ENCODE measurements at places on chromosomes 2 and 18.
A peak's percentile ranks its signal among the peaks of the same experiment; 100 is the strongest.

DNA sequence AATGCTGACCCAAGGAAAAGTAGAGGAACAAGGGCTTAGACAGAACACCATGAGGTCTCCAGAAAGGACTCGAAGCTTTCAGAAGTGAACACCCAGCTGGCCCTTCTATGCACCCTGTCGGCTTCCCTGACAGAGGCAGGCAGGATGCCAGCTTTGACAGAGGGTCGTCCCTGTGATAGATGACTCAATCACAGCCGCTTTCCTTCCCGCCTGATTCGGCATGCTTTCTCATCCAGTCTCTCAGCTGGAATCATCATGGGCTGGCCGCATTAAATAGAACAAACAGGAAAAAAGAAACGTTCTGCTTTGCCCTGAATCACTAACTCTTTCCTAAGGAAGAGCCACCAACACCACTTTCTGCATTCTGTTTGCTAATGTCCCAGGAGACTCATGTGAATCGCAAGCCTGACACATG, 140.3 kb upstream of the RAB12 start:
- no peak for DNase-seq

DNA sequence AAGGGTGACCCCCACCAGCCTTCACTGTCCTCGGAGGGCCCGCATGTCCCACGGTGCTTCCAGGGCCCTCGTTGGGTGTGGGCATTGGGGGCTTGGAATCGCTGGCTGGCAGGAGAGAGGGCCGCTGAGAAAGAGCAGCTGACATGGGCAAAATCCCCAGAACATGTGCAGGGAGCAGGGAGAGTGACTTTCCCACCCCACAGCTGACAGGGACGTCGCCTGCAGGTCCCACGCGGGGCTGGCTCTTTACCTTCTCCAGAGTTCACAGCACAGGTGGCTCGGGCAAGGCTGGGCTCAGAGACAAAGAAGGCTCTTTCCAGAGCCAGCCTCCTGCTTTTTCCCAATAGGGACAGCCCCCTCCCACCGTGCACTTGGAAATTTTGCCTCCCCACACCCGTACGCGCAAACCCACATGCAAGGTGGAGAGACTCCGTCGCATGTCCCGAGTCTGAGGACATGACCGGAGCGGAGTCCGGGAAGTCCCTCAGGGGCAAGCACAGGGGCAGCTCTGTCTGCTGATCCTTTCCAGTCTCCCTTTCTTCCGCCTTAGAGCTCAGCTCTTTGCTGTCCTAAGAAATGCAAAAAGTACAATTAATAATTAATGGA, 370.2 kb upstream of the MYT1L start:
- no peak for DNase-seq

GRCh38 chr2:552906-553305, 124.3 kb downstream of the TMEM18 start:
- no peak for DNase-seq

DNA sequence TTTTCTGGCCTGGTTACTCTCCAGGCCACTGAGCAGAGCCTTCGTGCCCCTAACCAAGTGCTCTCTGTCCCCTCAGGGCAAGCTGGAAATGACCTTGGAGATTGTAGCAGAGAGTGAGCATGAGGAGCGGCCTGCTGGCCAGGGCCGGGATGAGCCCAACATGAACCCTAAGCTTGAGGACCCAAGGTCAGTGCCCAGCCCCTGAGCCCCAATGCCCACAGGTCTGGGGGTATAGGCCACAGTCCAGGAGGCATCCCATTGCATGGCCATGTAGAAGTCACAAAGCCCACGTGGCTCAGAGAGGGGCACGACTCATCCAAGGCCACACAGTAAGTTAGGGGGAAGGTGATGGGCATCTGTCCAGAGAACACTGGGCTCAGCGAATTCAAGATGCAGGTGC, 227.6 kb downstream of the DYSF start:
- DNase-seq = no peak

GRCh38 chr2:186347472-186347871, 138.6 kb upstream of the ZC3H15 start:
- peak; percentile 8 for DNase-seq

GRCh38 chr18:21522530-21522929, 78.0 kb downstream of the ESCO1 start:
- DNase-seq = no peak

- no peak for DNase-seq
Measured at GRCh38 chr2:240622060-240622411, 3.2 kb upstream of the GPR35 start.

GRCh38 chr2:191389288-191389687, 144.1 kb downstream of the MYO1B start:
- no peak for DNase-seq

GRCh38 chr2:157877761-157878400, 1.8 kb upstream of the ACVR1 start:
- no peak for DNase-seq

GRCh38 chr2:71129114-71129901, 721 bp downstream of the MCEE start:
- DNase-seq = no peak

GRCh38 chr2:196453613-196454047, 185.9 kb upstream of the CCDC150 start:
- DNase-seq = no peak

DNA sequence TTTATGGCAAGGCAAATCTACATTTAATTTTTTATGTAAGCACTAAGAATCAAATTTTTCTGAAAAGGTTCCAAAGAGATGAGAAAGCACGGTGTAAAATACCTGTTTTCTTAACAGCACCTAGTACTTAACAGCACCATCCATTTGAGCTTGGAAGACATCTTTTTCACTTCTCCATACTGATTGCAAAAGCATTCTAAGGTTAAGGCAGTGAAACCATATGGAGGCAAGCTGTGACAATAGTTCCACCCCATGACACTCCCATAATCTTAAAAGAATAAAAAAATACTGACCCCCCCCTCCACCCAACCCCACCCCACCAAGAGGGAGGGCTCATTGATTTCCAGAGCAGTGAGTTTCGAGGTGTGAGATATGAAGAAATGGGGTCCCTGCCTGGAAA, 60.6 kb downstream of the ZCCHC2 start:
- no peak for DNase-seq

DNA sequence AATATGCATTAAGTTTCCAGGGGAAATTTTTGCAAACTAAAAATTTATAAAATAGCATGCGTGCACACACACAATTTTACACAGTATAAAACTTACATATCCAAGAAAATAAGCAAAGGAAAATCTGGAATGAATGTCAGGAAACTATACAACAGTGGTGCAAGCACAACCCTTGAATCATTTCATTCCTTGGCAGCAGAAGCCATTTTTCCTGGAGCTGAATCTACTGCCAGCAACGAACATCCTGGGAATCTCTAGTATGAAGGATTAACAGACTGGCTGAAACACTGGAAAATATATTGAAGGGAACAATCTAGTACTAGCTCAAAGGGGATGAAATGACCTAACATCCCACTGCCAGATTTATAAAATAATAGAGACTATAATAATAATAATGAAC, 235.3 kb downstream of the DYM start:
- DNase-seq = no peak

DNA sequence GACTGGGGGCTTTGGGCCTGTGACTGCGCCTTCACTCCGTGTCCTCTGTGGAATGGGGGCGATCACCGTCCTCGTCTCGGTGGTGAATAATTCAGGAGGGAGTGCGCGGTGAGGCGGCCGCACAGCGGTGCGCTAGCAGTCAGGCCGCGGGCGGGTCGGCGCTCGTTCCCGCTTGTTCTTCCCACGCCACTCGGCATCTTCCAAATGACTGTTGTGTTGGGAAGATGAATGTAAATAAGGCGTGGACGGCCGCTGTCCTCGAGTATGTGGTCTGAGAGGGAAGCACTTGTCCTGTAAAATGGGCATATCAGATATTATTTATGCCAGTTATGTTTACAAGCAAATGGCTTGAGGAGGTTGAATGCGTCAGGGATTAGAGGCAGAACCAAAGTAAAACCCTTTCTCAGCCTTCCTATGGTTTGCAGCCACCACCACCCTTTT, 608 bp upstream of the VPS4B start:
- DNase-seq = no peak

- no peak for DNase-seq
Measured at GRCh38 chr2:216533609-216534008, 35.0 kb downstream of the RPL37A start.

GRCh38 chr2:192333642-192334041, 138.9 kb upstream of the TMEFF2 start:
- DNase-seq = no peak

DNA sequence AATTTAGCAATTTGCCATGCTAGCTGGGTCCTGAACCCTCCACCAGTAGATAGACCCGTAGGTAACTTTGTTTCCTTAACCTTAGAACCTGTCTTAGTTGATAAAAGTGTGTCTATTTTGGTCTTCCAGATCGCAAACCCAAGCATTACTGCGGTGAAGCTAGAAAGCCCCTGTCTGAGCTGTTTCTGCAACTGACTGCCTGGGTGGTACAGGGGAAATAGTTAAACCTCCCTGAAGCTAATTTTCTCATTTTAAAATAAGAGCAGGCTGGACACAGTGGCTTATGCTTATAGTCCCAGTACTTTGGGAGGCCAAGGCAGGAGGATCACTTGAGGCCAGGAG, 101.7 kb upstream of the MSH2 start:
- no peak for DNase-seq

GRCh38 chr2:43165378-43166069, 60.9 kb downstream of the ZFP36L2 start:
- no peak for DNase-seq

- no peak for DNase-seq
Measured at GRCh38 chr18:67608615-67609273, 92.2 kb upstream of the DSEL start.

- DNase-seq = no peak
Measured at GRCh38 chr2:236168110-236169080, at the start of gene GBX2. GBX2 (minus strand) TSS chr2:236168386; CDS start chr2:236167971, 415 bp downstream.

- no peak for DNase-seq
Measured at GRCh38 chr2:101743288-101743687, 45.8 kb downstream of the MAP4K4 start.

GRCh38 chr2:100870652-100871531, 51.0 kb downstream of the NPAS2 start:
- DNase-seq = no peak

All from retinal pigment epithelial cell (primary cell).